ENCODE measurements at places on chromosomes 3 and 15. TPM values are rescaled to one million over a fixed set of nuclear protein-coding genes. Genes with fewer than 3 reads are reported as not detected.

The FETUB gene
- total RNA-seq, result not detected

The CADPS gene
- total RNA-seq, result 418 TPM

The NDUFAF3 gene
- 43.8 TPM for total RNA-seq

The GOLGA8S gene
- under 0.01 TPM for total RNA-seq

The NOX5 gene
- total RNA-seq, result 0.63 TPM

The CHCHD4 gene
- 9.4 TPM for total RNA-seq

The ZNF502 gene
- 14.1 TPM for total RNA-seq

The GHSR gene
- not detected for total RNA-seq

The TRANK1 gene
- total RNA-seq, result 20.0 TPM

The SERPINI2 gene
- 2.2 TPM for total RNA-seq

All from parietal lobe (tissue), 2 donors.